ENCODE measurements at places on chromosomes 5 and 9. TPM values are rescaled to one million over a fixed set of nuclear protein-coding genes. Genes with fewer than 3 reads are reported as not detected.

- peak; percentile 86 for DNase-seq
Observed at GRCh38 chr9:42396318-42396717, 212.9 kb downstream of the SPATA31A6 start.

DNA sequence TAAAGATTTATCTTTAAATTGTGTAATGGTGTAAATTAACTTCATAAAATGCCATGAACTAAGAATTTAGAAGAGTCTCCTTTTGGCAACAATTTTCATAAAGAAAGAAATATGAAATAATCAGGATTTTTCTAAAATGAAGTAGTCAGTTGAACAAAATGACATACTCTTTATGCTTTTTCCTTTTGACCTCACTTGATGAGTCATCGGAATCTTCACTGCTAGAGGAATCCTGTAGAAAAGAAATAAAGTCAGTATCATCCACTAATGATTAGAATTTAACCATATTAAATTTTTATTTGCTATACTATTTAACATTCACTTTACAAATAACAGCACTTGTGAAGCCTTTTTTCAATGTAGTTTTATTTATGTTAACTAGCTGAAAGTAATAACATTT, 26.1 kb downstream of the CHD1 start:
- no peak for DNase-seq

GRCh38 chr5:136206361-136206760, 13.4 kb upstream of the SMIM32 start:
- DNase-seq = no peak

DNA sequence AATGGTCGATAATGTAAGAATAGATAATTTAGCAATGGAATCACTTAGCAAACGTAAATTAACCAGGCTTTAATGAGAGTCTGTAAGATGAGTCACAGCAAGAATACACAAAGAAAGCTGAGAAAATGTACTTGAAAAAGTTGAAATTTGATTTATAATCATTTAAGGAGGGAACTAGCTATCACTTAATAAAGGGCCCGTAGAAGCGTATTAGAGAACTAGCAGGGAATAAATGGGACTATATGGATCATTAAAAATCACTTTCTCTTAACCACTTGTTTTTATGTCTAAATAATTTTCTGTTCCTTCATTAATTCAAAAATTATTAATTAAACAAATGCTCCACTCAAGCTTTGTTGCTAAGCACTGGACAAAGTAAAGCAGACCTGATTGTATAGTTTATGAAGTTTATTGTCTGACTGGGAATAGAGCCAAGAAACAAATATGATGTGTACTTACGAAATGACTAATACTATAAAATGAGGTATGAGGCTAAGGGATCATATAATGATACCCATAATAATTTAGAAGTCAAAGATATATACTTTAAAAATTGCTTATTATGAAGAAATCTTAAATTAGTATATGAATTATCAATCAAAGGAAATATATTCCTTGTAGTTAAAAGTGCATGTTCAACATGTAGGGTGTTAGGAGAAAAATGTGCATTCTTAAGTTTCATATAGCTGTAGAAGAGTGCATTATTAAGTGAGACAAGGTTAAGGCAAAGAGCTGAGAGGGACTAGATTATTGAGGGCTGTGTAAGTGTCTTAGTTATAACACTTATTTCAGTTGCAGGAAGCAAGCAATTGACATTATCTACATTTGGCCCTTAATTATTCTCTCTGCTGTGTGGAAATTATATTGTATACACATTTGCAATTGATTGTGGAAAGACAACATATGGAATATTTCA, 196.8 kb downstream of the PRDM9 start:
- DNase-seq = no peak

- DNase-seq = no peak
Observed at GRCh38 chr5:38364825-38365224, 106.5 kb downstream of the EGFLAM start.

GRCh38 chr9:129783516-129784361, 19.2 kb upstream of the TOR1B start:
- DNase-seq = no peak

GRCh38 chr5:133108481-133108921, 56.7 kb downstream of the HSPA4 start:
- no peak for DNase-seq

DNA sequence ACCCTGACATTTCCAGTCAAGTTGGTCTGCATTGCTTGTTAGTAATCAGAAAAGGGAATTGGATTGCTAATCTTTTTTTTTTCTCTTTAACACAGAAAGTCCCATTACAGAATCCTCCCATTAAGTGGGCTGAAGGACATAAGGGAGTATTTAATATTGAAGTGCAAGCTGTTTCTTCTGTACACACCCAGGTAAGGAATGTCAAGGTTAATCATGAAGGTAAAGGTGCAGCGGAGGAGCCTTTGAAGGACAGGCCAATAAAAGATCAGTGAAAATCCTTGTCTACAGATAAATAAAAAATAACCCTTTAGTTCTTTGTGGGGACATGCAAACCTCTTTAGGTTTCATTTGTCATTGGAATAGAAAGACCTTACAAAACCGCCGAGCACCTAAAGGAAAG, 161.4 kb downstream of the DOCK8 start:
- DNase-seq = no peak

DNA sequence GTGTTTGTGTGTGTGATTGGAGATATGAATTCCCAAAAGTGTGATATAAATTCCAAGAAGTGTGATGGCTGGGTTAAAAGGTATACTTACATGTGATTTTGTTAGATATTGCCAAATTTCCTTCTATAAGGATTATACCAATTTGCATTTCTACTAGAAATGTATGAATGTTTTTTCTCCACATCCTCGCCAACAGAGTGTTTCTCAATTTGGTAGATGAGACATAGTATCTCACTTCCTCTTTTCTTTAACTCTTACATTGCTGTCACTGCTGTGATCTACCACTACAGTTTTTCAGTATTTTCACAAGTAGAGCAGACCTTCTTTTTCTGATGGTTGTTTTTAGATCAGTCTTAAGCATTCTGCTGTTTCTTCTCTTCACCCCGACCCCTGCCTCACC, 111.3 kb downstream of the FER start:
- DNase-seq = no peak

DNA sequence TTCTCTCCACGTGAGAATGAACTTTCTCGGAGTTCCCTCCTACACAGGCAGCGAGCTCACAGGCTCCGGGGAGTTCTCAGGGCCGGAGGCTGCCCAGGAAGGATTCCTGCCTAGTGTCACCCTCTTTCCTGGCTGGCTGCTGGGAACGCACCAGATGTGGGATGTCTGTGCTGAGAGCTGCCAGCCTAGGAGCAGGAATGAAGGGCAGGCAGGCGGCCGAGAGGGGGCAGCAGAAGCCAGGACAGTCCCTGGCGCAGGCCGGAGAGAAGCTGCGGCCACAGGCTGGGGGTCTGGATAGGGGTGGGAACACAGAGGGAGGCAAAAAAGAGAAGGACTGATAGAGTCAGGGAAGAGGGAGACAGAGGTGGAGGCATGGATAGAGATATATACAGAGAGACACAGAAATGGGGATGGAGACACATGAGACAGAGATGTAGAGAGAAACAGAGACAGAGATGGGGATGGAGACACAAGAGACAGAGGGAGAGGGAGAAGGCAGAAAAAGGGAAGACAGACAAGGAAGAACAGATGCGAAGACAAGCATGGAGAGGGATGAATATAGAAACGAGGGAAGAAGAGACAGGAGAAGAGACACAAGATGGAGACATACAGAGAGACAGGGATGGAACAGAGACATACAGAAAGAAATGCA, 25.3 kb upstream of the ENHO start:
- peak; percentile 92 for DNase-seq

- no peak for DNase-seq
Observed at GRCh38 chr5:67160985-67161384, 35.6 kb downstream of the CD180 start.

GRCh38 chr9:89999534-90000370, 394.9 kb downstream of the GADD45G start:
- DNase-seq = no peak

- no peak for DNase-seq
Observed at GRCh38 chr5:2181149-2181548, 298.4 kb upstream of the IRX4 start.

- DNase-seq = no peak
Observed at GRCh38 chr5:82747986-82748385, 329.2 kb downstream of the TMEM167A start.

- no peak for DNase-seq
Observed at GRCh38 chr5:75603371-75603770, 7.9 kb upstream of the ANKDD1B start.

DNA sequence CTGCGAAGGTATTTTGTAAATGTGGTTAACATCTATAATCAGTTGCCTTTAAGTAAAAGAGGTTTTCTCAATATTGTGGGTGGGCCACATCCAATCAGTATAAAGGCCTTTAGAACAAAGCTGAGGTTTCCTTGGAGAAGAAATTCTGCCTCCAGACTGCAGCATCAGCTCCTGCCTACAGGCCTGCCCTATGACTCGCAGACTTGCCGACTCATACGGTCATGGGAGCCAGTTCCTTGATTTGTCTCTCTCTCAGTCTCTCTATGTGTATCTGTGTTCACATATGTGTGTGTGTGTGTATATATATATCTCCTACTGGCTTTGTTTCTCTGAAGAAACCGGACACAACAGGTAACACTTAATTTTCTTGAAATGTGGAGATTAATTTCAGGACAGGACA, 45.3 kb downstream of the SLC36A1 start:
- no peak for DNase-seq

DNA sequence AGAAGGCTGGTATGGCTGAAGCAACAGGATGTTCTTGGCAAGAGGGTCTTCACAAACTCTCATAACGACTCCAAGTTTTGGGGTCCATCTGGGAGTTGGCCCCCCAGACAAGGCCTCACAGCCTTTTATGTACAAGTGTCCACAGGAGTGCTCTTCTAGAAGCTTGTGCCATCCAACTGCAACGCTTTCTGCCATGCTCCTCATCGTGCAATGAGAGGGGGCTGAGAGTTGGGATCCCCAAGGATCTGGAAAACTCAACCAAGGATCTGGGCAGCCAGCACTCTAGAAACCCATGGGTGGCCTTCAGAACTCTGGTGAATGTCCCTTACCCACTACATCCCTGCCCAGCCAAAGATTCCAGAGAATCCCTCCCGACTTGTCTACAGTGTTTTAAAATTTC, 8.5 kb upstream of the AMBP start:
- DNase-seq = peak; percentile 15

DNA sequence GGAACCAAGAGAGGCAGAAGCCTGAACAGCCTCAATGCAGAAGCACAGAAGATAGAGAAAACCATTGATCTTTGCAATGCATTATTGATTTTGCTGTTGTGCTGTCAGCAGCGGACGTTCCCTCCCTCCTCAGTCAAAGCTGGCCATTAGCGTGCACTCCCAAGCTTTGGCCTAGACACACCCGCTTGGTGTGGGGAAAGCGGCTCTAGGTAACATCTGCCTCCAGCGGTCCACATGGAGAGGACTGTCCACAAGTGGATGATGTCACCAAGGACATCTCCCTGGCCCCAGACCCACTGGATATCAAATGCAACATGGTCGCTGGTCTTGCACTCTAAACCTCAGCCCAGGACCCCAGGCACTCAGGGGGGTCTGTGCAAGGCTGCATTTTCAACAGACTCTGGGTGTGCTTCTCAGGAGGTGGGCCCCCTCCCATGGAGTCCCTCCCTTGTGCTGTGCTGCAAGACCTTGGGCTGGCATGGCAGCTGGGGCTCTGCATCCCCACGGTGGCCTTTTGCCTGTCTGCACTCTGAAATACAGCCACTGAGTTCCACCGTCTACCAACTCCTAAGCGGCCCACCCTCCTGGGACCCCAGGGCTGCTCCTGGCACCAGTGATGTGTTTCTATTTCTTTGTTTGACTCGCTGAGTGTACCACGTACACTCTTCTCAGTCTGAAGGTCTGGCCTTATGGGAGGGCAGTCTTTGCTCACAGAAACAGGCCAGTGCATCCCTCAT, 1.9 kb downstream of the SEMA4D start:
- no peak for DNase-seq

- no peak for DNase-seq
Observed at GRCh38 chr5:68225188-68225910, 9.8 kb downstream of the PIK3R1 start.

DNA sequence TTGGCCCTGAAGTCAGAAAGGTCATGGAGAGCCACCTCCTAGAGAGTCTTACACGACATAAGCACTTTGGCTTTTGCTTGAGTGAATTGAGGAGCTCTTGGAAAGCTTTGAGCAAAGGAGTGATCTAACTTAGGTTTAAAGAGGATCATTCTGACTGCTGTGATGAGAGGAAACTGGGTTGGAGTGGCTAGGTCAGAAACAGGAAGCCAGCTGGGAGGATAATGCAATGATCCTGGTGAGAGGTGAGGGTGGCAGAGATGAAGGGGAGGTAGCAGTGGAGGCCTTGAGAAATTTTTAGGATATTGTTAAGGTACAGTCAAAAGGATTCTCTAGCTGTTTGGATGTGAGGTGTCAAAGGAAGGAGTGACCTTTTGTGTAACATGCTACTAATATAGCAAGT, 32.2 kb upstream of the ROPN1L start:
- no peak for DNase-seq

- no peak for DNase-seq
Observed at GRCh38 chr9:33765411-33765810, 29.9 kb upstream of the PRSS3 start.

- DNase-seq = no peak
Observed at GRCh38 chr9:8223861-8224260, 424.3 kb upstream of the DMAC1 start.

GRCh38 chr9:99973455-99973854, 67.0 kb downstream of the STX17 start:
- DNase-seq = no peak

DNA sequence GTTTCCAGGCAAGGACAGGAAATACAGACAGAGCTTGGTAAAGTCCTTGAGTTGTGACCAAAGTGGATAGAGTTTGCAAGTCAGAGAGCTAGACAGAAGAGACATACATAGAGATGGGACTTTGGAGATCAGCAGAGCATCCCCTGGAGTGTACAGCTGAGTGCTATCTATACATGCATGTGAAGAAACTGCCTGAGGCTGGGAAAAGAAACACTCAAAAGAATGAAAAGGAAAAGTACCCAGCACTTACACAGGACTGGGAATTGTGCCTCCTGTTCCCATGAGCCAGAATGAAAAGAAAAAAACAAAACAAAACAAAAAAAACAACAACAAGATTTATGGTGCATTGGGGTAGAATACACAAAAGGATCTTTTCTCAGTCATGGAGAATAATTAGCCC, 606.4 kb downstream of the ZNF608 start:
- DNase-seq = no peak

DNA sequence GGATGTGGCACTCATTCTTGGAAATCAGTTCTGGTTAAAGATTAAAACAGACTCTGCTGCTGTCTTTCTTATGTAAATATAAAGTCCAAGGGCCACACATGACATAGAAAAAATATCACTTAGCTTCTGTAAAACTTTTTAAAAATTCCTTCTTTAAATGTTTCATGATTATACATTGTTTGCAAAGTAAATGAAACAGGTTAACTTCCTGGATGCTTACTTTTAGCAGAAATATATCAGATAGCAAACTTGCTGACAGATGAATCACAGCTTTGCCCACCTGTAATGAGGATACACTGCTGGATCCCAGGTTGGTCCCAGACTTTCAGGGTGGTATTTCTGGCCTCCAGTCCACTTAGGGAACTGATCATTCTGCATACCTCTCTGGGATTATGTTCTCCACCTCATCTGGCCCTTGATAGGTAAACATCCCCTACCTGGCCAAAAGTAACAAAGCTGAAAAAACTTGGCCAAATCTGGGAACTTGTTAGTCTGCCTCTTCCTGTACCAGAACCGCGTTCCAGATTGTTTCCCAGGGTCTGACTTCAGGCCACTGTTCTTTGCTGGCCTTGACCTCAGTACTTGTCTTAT, 340.5 kb downstream of the ADGRV1 start:
- no peak for DNase-seq

ADAMTS13 gene
- total RNA-seq = 9.5 TPM

PTGES gene
- 3.3 TPM for total RNA-seq

SH3TC2 gene
- total RNA-seq = 0.80 TPM

C1QTNF3 gene
- 2.6 TPM for total RNA-seq

FAM78A gene
- 1.4 TPM for total RNA-seq

KIAA0825 gene
- total RNA-seq = 8.0 TPM
